GM23338 (cell line): ENCODE measurements at places on chromosomes 7 and 10. TPM values are rescaled to one million over a fixed set of nuclear protein-coding genes. Genes with fewer than 3 reads are reported as not detected.

ZNF736 gene
- 14.2 and 15.0 TPM in 2 replicates for total RNA-seq

DNAJC30 gene
- total RNA-seq: 1.3 and 2.8 TPM in 2 replicates

DNA sequence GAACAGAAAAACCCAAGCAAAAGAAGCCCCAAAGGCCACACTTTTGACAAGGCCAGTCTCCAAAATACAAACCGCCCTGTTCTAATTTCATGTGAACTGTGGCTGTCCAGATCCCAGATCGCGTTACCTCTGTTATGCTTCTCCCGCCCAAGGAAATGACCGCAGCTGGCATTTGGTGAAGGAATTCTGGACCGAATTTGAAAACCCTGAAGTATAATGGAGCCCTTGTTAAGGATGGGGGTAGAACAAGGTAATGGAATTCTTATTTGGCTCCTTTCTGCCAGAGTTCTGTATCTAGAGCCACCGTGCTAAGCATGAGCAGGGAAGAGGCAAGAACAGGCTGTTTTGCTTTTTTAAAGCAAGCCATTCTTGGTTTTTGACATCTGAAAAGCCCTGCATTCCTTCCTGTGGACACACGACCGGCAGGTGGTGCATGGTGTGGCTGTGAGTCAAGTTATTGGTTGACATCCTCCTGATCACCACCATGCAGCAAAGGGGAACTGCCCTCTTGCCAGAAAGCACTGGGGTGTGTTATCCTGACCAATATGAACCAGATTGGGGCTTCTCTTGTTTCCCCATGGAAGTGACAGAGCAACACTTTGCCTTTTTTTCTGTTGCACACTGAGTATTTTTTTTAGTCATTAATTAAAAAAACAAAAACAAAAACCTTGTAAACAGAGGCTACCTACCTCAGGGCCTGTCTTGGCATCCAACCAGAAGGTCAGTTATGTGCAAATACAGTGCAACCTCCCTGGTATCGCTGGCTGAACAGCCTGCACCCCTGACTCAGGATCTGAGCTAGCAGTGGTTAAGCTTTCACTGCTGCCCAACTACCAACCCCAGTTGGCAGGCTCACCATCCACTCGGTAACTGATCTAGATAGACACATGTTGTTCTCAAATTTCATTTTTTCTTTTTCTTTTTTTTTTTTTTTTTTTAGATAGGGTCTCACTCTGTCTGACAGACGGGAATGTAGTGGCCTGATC is 14.2 kb downstream of the UCMA start:
- peak; percentile 84 for DNase-seq
- no peaks in the 10 kb centered on the region for H3K27me3 ChIP-seq
- 0 out of 2 replicates have a peak overlapping the region, but pooled peaks have one; percentile 56 for H3K27ac ChIP-seq
- H3K36me3 ChIP-seq: no peaks in the 10 kb centered on the region
- no peak overlapping the region for H3K4me3 ChIP-seq

- peak; percentile 75 for DNase-seq
- no peaks in the 10 kb centered on the region for H3K36me3 ChIP-seq
- H3K27ac ChIP-seq: peak overlapping the region; percentile 35; the same call in 1 of the 2 replicates
- no peaks in the 10 kb centered on the region for H3K27me3 ChIP-seq
Observed at GRCh38 chr10:96124230-96125141, 5.6 kb upstream of the ZNF518A start.

- no peaks in the 10 kb centered on the region for H3K27me3 ChIP-seq
- no peak for DNase-seq
- H3K4me1 ChIP-seq: peaks cover 19% of the 10 kb centered on the region
- H3K27ac ChIP-seq: no peak overlapping the region
Observed at GRCh38 chr10:125164421-125164820, 4.1 kb upstream of the CTBP2 start.
